ENCODE measurements at places on chromosomes 2 and 18.

DNA sequence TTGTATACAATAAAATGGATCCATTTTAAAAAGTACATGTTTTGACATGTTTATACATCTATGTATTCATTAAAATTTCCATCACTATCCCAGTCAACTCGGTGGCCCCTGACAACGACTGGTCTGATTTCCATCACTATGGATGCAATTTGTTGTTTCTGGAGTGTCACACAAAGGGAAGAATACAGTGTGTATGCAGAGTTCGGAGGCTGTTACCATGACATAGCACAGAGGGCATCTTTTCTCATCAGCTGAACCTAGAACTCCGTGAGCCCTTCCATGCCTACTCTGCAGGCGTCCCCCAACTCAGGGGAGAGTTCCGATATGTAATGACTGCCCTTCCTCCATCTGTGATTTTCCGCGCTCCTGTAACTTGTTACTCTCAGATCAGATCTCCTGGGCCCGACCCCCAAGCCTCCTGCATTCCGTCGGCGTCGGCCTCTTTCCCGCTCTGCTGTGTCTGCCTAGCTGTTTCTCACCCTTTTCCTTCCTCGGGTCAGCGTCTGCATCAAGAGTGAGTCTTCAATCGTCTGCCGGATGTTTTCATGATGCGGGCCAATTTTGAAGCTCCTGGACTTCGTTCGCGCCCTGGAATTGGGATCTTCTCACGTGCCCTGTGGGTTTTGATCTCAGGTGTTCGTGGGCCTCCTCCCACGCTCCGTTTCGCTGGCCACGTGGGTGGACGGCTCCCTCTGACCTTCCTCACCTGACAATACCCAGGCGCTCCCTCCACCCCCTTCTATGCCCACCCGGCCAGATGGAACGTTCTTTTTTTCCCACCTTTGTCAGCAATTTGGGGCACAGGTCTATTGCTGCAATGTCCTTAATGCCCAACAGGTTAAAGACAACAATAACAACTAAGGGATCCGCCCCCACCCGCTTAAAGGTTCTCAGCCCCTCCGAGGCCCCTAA, 161.0 kb downstream of the TWIST2 start:
- no peak for DNase-seq

DNA sequence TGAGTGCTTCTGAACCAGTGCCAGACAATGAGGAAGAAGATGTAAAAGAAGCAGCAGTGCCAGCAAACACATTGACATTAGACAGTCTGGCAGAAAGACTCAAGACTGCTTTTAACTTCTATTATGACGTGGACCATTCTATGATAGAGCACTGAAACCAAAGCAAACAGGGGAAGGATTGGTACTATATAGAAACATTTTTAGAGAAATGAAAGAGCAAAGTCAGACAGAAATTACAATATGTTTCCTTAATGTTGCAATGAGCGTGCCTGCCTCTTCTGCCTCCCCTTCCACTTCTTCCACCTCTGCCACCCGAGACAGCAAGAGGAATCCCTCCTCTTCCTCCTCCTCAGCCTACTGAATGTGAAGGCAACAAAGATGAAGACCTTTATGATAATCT, 39.7 kb downstream of the DHX57 start:
- no peak for DNase-seq

DNA sequence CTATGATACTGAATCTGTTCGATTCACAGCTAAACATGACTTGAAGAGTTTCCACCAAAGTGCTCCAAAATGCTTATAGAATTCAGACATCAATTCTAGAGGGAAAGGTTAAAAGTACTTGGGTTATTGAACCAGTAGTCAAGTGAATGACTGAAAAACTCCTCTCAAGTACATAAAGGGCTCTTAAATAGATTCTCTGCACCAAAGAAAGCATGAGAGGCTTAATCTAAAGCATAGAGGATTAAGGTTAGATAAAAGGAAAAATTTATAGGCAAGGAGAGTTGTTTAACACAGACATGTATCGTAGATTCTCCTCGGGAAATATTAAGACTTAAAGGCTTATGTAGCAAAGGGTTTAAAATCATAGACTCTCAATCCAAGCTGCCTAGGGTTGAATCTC, 701.4 kb downstream of the ERBB4 start:
- DNase-seq, result peak; percentile 10

GRCh38 chr2:96305979-96306308, 598 bp upstream of the SNRNP200 start:
- DNase-seq, result no peak

DNA sequence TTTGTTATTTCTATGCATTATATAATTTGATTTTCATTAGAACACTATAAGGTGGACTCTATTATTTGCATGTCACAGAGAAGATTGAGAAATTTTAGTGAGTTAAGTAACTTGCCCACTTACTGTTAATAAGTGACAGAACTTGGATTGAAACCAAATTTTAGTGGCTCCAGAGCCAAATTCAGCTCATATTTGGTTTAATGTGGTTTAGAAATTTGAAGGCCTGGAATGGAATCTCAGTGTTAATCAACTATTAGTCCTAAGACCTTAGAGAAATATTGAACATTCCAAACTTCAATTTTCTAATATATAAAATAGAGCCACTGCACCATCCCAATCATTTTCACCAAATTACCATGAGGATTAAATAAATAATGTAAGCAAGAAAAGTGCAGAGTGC, 281.6 kb downstream of the ZNF385B start:
- DNase-seq, result no peak

DNA sequence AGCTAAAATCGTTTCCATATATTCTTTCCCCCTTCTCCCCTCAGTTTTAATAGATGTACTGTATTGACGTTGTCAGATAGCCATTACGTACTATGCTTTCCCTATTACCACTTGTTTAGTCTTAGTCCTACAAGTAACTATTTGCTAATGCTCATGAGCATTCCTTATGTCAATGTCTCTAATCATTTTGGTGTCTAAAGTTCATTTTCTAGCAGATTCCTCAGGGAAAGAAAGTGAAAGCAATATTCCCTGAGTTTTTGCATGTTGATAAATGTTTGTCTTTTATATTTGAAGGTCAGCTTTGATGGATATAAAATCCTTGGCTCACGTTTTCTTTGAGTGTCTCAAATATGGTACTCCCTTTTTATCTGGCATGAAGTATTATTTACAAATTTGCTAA, 253.3 kb upstream of the STON1 start:
- DNase-seq, result no peak

DNA sequence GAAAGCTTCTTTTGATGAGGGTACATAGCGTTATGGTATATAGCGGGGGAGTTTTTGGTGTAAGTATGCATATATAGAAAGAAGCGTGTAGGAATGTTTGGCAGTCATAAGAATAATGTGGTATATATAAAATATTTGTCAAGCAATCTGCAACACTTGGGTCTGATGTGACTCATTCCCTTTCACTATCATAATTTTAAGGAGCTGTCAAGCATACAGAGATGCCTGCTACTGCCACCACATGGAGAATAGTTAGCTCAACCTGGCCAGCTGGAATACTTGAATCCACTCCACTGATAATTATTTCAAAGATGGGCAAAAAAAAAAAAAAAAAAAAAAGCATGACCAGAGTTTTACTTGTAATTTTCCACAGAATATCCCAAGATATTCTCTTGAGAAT, 559.8 kb upstream of the REG3G start:
- no peak for DNase-seq

GRCh38 chr2:184554736-184555135, 43.6 kb upstream of the ZNF804A start:
- DNase-seq, result no peak

- DNase-seq, result no peak
Observed at GRCh38 chr2:96946625-96947024, 39.8 kb downstream of the FAM178B start.

- DNase-seq, result no peak
Observed at GRCh38 chr2:40265602-40266001, 186.3 kb downstream of the SLC8A1 start.

DNA sequence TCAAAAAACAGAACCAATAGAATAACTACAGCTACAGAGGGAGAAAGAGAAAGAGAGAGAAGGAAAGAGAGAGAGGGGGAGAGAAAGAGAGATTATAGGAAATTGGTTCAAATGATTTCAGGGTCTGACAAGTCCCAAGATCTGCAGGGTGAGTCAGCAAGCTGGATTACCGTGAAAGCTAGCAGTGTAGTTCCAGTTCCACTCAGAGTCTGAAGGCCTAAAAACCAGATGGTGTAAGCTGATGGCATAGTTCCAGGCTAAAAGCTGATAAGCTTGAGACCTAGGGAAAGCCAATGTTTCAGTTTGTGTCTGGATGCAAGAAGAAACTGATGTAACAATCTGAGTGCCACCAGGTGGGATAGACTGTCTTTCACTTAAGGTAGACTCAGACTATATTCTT, 397.7 kb downstream of the TRIB2 start:
- peak; percentile 48 for DNase-seq

DNA sequence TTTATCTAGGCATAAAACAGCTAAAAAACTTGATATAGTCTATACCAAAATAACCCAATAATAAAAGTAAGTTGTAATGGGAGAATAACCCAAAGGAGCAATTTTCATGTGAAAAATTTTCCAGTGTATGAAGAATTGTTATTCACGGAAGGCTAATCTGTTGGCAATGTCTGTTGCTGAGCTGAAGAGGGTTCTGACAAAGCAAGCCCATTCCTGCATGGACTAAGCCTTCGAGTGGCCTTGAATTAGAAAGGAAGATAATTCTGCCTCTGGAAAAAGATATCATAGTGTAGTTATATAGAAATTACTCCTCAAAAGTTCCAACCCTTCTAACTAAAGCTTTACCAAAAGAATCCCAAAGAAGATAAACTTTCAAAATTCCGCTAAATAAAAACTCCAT, 101.5 kb downstream of the MAP2 start:
- no peak for DNase-seq

- no peak for DNase-seq
Observed at GRCh38 chr2:127017548-127017947, 89.4 kb downstream of the BIN1 start.

GRCh38 chr18:61608316-61608715, 275.1 kb downstream of the CDH20 start:
- DNase-seq, result no peak

Measured in SHP77 treated with DMSO at 0.1 percent for 48 hours (cell line).